Aorta (tissue), 5 donors: ENCODE measurements at places on chromosomes 11 and 22.

GRCh38 chr11:88202498-88202897 is 27.3 kb upstream of the RAB38 start:
- DNase-seq: no peak

GRCh38 chr11:61728940-61729219 is 23.6 kb upstream of the MYRF start:
- no peak for DNase-seq

DNA sequence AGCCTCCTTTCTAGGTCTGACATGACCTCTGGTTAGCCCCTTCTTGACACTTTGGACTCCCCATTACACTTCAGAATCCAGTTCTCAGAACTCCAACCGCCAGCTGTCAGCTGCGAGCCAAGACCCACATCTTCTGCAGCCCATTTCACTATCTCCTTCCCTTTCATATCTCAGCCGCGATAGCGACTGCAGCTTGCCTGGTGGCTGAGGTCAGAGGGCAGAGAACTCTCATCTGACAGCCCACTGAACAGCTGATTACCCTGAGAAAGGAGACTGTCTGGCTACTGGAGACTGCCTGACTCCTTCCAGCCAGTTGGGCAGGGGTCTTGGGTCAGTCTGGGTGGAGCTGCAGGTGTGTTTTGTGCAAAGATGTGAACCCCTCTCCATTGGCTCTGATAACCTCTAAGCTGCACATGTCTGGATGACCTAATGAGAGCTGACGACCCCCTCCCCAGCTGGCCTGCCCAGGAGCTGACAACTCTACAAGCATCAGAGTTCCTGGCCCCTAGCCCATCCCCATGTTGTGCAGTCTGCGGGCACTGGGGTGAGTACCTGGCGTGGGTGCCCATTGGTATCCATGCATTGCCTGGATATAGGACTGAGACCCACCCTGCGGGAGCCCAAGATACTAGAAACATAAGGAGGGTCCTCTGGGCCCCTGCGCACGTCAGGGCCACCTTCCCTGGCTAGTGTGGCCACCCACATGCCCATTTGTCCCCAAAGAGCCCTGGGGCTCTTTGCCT is 1.1 kb downstream of the CHRM1 start:
- no peak for DNase-seq

DNA sequence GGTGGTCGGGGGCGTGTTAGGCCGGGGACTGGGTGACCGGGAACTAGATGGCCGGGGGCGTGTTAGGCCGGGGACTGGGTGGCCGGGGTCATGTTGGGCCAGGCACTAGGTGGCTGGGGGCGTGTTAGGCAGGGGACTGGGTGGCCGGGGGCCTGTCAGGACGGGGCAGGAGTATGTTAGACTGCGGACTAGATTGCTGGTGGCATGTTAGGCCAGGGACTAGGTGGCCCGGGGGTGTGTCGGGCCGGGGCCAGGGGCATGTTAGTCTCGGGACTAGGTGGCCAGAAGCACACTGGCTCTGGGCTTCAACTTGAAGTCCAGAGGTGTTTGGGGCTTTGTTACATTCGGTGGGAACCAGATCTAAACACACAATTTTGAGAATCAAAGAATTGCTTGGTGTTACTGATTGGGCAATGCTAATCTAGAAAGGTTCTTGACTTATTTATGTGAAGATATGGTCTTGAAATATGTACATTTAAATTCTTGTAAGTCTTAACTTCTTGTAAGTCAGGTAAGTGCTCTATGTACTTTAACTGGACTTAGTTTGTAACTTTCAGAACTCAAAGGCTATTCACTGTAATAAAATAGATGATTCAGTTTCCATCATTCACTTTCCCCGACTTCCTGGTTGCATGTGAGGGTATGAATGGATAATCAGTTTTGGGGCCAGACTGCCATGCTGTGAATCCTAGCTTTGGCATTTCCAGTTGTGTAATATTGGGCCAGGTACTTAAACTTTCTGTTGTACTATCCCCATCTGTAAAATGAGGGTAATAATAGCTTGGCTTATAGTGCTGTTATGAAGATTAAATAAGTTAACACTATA is 1.1 kb downstream of the EXT2 start:
- DNase-seq: no peak

GRCh38 chr22:35547987-35548721 is 7.5 kb downstream of the RASD2 start:
- no peak for DNase-seq

DNA sequence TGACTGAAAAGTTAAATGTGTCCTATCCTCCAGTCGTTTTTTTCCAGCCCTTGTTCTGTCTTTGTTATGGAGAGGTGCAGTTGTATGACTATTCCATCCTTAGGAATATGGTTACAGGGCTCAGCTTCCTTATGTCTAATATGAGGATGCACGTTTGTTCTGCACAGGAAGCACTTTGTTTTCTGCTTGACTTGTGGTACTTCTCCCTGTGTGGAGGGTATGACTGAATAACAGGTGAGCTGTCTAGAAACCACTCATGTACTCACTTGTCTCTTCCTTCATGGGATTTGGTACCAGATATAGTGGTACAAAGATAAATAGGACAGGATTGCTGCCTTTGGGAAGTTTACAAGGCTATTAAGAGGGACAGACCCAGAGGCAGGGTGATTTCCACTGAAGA is 17.4 kb downstream of the CABIN1 start:
- no peak for DNase-seq

DNA sequence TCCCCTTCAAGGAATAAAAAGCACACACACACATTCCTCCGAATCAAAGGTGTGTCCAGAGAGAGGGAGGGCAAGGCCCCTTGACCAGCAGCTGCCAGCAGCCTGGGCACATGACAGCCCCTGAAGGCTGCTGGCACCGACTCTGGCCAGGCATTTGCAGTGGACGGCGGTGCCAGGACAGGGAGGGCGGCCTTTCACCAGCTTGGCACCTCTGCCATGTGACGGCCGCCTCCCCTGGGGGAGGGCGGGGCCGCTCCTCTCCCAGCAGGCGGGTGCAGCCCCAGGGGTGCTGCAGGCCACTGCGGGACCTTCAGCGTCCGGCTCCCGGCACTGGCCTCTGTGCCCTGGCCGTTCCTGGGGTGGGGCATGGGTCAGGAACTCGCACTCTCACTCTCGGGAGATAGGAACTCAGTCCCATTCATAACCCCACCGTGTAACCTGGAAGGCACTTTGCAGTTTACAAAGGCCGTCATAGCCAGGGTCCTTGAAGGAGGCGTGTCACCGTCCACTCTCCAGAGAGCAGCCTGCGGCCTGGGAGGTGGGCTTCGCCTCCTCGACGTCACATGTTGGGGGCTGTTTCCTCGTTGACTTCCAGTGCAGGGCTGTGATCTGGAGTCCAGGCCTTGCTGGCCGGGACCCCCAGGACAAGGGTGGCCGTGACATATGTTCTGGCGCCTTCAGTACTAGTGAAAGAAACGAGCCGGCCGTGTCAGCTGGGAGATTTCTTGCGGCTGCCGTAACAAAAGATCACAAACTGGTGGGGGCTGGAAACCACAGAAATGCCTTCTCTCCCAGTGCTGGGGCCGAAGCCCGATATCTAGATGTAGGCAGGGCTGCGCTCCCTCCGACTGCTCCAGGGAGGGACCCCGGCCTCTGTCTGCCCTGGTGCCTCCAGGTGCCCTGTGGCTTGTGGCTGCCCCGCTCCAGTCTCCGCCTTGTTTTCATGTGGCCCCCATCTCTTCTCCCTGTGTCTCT is 39.9 kb upstream of the SMIM38 start:
- DNase-seq: peak; percentile 80

- no peak for DNase-seq
Measured at GRCh38 chr11:16070573-16070972, 285.8 kb downstream of the SOX6 start.

- DNase-seq: no peak
Measured at GRCh38 chr11:58788355-58789023, 56.0 kb downstream of the GLYATL2 start.

DNA sequence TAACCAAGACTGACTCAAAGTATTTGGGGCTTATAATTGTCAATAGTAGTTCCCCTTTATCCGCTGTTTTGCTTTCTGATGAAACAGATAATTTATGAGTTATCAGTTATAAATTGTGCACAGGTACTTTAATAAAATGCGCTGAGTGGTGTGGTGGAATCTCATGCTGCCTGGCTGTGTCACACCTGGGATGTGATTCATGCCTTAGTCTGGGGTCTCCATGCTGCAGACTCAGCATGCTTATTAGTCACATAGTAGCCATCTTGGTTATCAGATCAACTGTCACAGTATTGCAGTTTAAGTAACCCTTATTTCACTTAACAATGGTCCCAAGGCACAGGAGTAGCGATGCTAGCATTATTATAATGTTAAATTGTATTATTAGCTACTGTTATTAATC is 995.2 kb downstream of the NTM start:
- DNase-seq: no peak

DNA sequence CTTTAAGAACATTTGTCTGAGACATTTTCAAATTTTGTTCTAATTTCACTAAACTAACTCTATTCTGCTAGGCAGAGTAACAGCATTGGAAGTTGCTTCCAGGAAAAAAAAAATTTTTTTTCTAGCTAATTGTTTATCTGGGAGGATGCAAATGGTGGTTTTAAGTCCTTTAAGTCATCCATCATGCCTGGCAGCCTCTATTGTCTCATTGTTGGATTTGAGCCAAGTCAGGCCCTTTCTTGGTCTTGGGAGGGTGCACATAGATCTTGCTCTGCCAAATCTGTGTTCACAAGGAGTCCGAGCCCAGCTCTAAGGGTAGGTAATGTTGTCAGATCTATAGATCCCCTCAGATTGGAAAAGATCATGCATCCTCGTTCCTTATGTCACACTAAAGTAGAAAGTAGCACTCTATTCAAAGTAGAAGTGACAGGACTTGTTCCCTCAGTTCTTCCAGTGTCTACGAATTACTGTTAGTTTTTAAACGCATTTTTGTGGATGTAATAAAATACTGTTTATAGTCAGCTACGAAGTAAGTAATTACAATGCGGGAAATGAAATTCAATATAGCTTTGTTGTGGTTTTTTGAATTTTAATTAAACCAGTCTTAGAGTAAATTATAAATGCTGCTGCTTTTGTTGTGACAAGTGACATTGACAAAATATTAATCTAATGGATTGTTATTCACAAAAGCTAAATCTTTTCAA is 166.0 kb upstream of the RASSF10 start:
- DNase-seq: no peak

- DNase-seq: no peak
Measured at GRCh38 chr11:108198833-108199232, 23.6 kb downstream of the NPAT start.

DNA sequence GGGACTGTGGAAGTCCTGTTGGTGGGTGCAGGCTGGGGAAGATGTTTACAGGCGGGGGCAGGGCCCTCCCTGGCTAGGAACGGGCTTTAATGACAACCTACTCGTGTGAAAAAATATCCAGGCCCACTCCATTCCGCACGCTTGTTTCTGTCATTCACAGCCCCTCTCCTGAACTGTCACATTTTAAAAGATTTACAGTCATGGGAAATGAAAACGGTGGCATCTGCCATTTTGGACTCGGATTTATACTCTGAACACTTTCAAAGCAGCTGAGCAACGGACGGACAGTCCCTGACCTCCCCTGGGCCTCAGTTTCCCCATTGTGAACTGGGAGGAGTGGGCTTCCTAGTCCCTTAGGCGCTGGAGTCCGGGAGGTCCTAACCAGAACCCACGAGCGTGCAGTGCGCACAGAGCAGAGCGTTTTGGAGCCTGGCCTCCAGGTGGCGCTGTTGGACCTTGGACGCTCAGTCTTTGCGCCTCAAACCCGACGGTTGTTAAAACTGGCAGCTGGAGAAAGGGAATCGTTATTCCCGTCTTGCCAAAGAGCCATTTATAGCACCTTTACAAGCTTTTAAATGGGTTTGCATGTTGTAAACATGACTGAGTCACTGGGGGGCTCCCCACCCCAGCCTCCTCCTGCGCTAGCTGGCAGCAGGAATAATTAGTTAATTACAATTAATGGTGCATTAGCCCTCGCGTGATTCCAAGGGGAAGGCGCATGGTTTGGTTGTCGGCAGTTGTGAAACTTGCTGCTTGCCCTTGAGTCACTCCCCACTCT is 75.3 kb downstream of the FBLN1 start:
- DNase-seq: peak; percentile 95

GRCh38 chr22:36419912-36420882 is 32.4 kb upstream of the MYH9 start:
- no peak for DNase-seq

GRCh38 chr11:57432714-57433163 is 5.8 kb upstream of the SLC43A3 start:
- peak; percentile 69 for DNase-seq

GRCh38 chr11:87083029-87083428 is 45.3 kb downstream of the TMEM135 start:
- no peak for DNase-seq

DNA sequence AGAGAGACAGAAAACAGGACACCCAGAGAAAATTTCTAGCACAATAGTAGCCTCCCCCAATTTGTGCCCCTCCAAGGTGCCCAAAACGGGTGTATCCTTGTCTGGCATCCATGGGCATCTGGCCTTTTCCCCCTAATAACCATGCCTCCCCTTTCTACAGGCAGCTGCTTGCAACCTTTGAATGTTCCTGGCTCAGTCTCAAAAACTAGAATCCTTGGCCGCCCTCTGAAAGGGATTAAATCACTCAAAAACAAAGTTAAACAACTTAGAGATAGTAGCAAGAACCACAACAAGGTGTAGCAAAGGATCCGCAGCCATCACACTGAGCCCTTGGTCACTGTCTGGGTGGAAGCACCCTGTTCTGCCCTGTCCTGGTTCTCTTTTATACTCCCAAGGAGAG is 105.6 kb downstream of the MN1 start:
- no peak for DNase-seq
